ENCODE measurements at places on chromosomes 11 and 22.

- DNase-seq: no peak
Measured at GRCh38 chr11:105863523-105863922, 158.5 kb downstream of the MSANTD4 start.

DNA sequence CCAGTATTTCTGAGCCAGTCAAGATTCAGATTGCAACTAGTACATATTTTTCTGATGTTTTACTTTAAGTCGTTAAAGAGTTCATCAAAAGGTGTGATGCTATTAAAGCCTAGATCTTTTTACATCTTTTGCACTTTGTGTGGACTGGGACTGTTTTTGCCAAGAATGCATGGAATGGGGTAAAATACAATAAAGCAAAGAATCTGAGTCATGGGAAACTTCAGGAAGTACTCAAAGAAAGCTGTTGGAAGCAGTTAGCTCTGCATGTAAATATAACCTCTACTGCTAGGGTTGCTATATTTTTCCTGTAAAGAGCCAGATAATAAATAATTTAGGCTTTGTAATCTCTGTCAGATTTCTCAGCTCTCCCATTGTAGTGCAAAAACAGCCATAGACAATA, 20.9 kb downstream of the ATXN10 start:
- peak; percentile 9 for DNase-seq

DNA sequence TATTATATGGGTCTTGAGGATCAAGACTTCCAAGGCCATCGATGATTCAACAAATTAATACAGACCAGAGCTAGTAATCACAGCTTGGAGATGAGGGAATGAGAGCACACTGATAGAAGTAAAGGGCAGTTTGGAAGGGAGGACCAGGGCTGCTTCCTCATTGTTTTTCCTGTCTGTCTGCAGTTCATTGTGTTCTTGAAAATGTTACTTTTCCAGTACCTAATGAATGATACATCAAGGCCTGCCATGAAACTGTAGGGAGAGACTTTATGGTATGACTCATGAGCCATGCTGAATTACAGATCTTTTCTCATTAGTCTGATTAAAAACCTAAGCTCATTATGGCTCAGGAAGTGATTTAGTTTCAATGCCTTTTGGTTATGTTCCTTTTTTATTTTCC, 855.6 kb downstream of the KCNA4 start:
- DNase-seq: no peak

GRCh38 chr22:38240734-38241252, 32.0 kb downstream of the TMEM184B start:
- peak; percentile 79 for DNase-seq

DNA sequence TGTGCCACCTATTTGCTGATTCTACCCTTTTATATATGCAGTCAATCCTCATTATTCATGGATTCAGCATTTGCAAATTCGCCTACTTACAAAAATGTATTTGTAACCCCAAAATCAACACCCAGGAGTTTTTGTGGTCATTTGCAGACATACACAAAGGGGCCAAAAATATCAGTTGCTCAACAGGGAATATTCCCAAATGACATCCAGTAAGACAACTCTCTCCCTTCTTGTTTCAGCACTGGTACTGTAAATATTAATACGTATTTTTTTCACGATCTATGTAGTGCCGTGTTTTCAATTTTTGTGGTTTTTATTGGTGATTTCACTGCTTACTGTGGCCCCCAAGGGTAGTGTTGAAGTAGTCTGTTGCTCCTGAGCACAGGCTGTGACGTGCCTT, 11.8 kb upstream of the CAVIN3 start:
- DNase-seq: no peak

DNA sequence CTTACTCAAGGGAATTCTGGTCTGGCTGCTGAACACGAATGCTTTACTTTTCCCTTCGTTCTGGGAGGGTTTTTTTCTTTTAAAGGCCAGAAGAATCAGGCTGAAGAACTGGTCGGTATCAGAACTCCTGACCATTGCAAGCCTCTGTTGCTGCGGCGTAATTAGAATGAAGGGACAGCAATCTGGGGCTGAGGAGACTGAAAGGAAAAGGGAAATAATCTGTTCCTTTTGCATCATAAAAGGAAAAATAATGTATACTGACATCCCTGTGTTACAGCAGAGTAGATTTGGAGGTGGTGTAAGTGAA, 670 bp downstream of the SC5D start:
- no peak for DNase-seq

GRCh38 chr11:9397746-9398680, 13.6 kb downstream of the IPO7 start:
- no peak for DNase-seq

DNA sequence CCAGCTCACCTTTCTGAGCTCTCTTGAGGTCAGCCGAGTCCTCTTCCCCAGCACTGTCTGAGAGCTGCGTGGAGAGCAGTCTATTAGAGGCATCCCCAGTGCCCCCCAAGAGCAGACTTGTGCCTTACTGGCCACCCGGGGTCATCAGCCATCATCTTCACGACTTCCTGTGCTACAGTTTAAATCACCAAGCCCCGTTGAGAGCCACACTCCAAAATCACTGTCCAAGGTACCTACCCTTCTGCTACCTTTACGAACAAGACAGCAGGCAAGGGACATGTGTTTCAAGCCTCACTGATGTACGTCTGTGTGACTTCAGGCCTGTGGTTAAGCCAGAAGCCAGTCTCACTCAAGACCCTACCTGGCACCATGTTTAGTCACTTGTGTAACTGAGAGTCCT, 35.1 kb downstream of the MORC2 start:
- DNase-seq: no peak

DNA sequence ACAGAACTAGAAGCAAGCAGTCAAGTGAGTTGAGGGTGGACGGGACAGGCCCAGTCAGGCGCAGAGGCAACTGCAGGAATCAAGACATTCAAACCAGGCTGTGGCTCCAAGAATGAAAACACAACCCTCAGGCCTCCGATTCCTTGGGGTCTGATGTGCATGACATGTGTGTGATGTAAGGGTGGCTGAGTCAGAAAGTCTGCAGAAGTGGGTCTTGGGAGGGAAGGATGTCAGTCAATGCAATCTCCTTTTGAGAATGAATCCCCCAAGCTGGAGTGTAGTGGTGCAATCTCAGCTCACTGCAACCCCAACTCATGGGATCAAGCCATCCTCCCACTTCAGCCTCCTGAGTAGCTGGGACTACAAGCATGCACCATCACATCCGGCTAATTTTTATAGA, 15.9 kb upstream of the PDE2A start:
- DNase-seq: no peak

GRCh38 chr11:127733552-127733951, 733.0 kb upstream of the KIRREL3 start:
- no peak for DNase-seq

GRCh38 chr22:23094260-23094659, 23.9 kb downstream of the GNAZ start:
- no peak for DNase-seq

DNA sequence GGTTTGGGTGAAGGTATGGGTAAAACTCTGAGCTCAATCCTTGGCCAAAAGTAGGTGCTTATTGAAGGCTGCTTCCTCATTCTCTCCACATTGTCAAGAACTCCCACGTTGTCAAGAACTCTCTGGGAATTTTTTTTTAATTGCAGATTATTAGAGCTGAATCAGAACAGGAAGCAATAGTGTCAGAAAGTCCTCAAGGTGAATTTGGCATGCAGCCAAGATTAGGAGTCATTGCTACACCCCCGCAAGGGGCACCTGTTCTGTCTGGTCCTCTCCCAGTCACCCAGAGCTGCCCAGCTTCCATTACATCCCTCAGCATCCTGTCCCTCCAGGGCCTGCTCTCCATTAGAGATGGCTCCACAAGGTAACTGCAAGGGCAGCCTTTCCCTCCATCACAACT, 996.5 kb downstream of the OPCML start:
- DNase-seq: no peak

- peak; percentile 100 for DNase-seq
Measured at GRCh38 chr11:60959431-60959830, 7.5 kb upstream of the SLC15A3 start.

GRCh38 chr11:27807596-27807995, 107.3 kb upstream of the BDNF start:
- DNase-seq: peak; percentile 95

DNA sequence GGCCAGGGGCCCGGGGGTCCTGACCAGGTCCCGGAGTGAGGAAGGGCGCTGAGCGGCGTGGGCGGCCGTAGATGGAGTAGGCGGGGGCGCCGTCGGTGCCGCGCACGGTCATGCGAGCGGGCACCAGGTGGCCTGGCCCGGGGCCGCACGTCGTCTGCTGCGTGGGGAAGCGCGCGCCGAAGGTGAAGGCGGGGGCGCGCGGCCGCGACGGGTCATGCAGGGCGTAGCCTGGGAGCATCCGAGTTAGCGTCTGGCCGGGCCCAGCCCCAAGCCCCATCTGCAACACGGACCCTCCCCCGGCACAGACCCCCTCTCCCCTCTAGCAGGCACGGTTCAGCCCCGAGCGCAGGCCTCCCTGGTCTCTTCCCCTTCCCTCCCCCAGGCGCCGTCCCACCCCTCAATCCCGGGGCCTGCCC, 1.7 kb upstream of the TYMP start:
- peak; percentile 89 for DNase-seq

DNA sequence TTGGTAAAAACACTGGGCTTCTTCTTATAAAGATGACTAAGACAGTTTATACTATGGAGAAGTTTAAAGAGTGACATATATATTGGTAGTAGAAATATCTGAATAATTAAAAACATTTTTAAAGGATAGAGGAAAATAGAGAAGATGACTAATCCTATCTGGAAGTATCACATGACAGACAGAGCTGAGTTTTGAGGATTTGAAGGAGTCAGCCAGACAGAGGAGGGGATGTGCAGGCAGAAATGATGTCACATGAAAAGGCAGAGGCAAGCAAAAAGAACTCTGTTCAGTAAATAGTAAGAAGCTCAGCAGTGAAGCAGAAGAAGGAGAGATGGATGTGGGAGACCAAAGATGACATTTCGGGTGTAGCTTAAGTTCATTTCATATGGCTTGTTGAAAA, 1.6 kb downstream of the OR10A2 start:
- no peak for DNase-seq

DNA sequence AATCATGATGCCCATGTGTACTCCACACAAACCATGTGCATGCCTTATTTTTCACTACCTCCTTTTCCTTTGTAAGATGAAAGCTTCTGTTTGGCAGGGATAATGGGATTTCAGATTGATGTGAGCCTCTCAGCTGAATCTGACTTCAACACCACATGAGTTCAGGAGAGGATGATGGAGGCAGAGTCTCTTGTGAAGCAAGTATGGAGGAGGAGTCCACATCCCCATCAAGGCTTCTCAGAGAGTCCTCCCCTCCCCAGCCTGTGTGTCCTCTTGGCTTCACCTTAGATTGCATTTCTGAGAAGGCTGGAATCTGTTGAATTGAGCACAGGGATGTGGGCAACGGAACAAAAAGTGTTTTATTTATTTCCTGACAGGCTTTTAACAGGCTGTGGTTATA, 370.4 kb downstream of the FAT3 start:
- no peak for DNase-seq

- peak; percentile 42 for DNase-seq
Measured at GRCh38 chr11:62573006-62573591, 592 bp downstream of the EEF1G start.

- DNase-seq: no peak
Measured at GRCh38 chr22:18109410-18110193, 1.0 kb upstream of the TUBA8 start.

GRCh38 chr11:12286606-12287005, 90.8 kb upstream of the PARVA start:
- no peak for DNase-seq

- DNase-seq: no peak
Measured at GRCh38 chr11:3226846-3227567, 5.2 kb downstream of the MRGPRE start.

- DNase-seq: no peak
Measured at GRCh38 chr11:130932086-130932712, 15.9 kb upstream of the SNX19 start.

GRCh38 chr11:37946155-37946766, 1348.2 kb upstream of the RAG2 start:
- DNase-seq: peak; percentile 71

GRCh38 chr11:44580701-44581100, 15.2 kb downstream of the CD82 start:
- no peak for DNase-seq

DNA sequence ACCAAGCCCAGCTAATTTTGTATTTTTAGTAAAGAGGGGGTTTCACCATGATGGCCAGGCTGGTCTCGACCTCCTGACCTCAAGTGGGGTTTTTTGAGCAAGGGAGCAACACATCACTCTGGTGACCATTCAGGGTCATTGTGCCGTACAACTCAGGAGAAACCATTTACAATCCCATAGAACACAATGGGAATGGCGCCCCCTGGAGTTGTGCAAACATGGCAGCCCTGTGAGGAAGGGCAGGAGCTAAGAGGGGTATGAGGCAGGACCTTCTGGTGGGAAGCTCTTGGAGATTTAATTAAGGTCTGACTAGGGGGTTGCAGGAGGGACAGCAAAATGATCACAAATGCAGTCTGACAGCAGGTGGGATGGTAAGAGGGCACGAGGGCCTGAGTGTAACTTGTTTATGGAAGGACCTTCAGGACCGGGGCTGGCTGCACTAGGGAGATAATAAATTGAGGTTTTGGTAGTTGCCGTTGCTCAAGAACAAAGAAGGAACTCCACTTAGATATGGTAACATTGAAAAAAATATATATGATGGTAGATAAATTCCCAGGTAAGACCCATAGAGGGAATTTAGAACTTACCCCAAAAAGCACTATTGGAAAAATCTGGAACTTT, 9.1 kb upstream of the CSF2RB start:
- DNase-seq: no peak

DNA sequence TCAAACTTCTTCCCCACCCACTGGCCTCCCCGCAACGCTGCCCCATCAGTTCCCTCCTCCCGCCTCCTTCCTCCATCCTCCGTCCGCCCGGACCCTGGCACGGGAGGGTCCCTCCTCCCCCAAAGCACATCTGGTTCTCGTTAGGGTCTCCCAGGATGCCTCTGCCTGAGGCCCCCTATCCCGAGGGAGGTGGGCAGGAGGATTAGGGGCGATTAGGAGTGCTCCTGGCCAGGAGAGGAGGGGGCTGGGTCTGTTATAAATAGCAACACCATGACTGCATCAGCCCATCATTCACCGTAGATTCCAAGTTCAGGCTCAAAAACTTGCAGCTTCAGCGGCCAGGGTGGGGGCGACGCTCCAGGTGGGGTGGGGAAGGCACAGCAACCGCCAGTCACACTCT, 10.4 kb downstream of the MYRF start:
- DNase-seq: no peak

GRCh38 chr11:58391879-58392278, 14.8 kb downstream of the OR5B3 start:
- DNase-seq: peak; percentile 28

DNA sequence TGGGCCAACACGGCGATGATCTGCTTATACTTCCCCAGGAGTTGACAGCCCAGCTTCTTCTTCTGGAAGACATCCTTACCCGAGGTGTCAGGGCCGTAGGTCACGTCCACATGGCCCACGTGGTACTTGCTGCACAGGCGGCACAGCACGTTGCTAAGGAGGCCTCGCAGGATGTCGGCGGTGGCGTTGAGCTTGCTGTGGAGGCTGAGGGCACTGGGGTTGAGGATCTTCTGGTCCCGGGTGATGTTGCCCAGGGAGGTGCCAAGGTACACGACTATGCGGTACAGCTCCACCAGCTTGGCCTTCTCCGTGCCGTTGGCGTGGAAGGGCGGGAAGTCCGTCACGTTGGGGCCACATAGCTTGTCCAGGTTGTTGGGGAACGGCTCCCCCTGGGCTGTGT, 2.9 kb downstream of the LIF start:
- no peak for DNase-seq

All from trophoblast cell (in vitro differentiated cells and primary cell).